Endothelial cell of coronary artery (primary cell): ENCODE measurements at places on chromosomes 7 and 10. TPM values are rescaled to one million over a fixed set of nuclear protein-coding genes. Genes with fewer than 3 reads are reported as not detected.

The VPS41 gene
- 38.4 and 49.0 TPM in 2 replicates for total RNA-seq

The ADARB2 gene
- 0.18 TPM in 1 of 2 replicates, not detected in the other for total RNA-seq

The DIP2C gene
- 5.0 and 7.2 TPM in 2 replicates for total RNA-seq

The MSS51 gene
- total RNA-seq: 0.54 and 1.2 TPM in 2 replicates

The CDK1 gene
- 19.0 and 40.9 TPM in 2 replicates for total RNA-seq

The CHAT gene
- not detected in 2 replicates for total RNA-seq

The PRF1 gene
- total RNA-seq: not detected in 2 replicates

The OR6B1 gene
- total RNA-seq: 0.09 TPM in 1 of 2 replicates, not detected in the other

The PDE1C gene
- total RNA-seq: 0.38 and 0.54 TPM in 2 replicates

The OR13A1 gene
- not detected in 2 replicates for total RNA-seq

The CPVL gene
- total RNA-seq: not detected in 2 replicates

The ZNF804B gene
- total RNA-seq: under 0.01 TPM in 1 of 2 replicates, not detected in the other

The CRPPA gene
- 0.85 and 0.99 TPM in 2 replicates for total RNA-seq

The MNX1 gene
- not detected in 2 replicates for total RNA-seq

The PDGFA gene
- total RNA-seq: 76.9 and 90.8 TPM in 2 replicates

The GNGT1 gene
- not detected in 2 replicates for total RNA-seq

The FAM131B gene
- 0.66 and 1.4 TPM in 2 replicates for total RNA-seq

The AKR1E2 gene
- total RNA-seq: 7.1 and 16.5 TPM in 2 replicates

The CDH23 gene
- total RNA-seq: under 0.01 TPM in 2 replicates

The FGL2 gene
- 0.27 and 3.1 TPM in 2 replicates for total RNA-seq

The SEMA4G gene
- 0.63 and 0.94 TPM in 2 replicates for total RNA-seq

The PHYHIPL gene
- not detected in 2 replicates for total RNA-seq

The TMEM26 gene
- total RNA-seq: under 0.01 and 0.09 TPM in 2 replicates

The THNSL1 gene
- total RNA-seq: 2.9 and 3.3 TPM in 2 replicates

The CLDN4 gene
- total RNA-seq: under 0.01 TPM in 1 of 2 replicates, not detected in the other

The RFC2 gene
- 16.2 and 31.4 TPM in 2 replicates for total RNA-seq

The CRYGN gene
- total RNA-seq: not detected in 2 replicates

The MGAM2 gene
- total RNA-seq: under 0.01 TPM in 1 of 2 replicates, not detected in the other

The NUPR2 gene
- total RNA-seq: not detected in 2 replicates

The GIMAP6 gene
- 73.6 and 150 TPM in 2 replicates for total RNA-seq

The POM121L12 gene
- not detected in 2 replicates for total RNA-seq

The BMPR1A gene
- 6.3 and 10.7 TPM in 2 replicates for total RNA-seq

The DRGX gene
- total RNA-seq: not detected in 2 replicates

The DLX5 gene
- total RNA-seq: not detected in 2 replicates

The WNT8B gene
- not detected in 2 replicates for total RNA-seq

The CYP3A7 gene
- not detected in 2 replicates for total RNA-seq

The IKZF1 gene
- total RNA-seq: not detected in 2 replicates

The ORC5 gene
- 18.3 and 22.4 TPM in 2 replicates for total RNA-seq

The HILPDA gene
- total RNA-seq: 11.1 and 17.1 TPM in 2 replicates

The SEPHS1 gene
- 28.2 and 37.0 TPM in 2 replicates for total RNA-seq

The NUTM2B gene
- total RNA-seq: 0.09 TPM in 2 replicates

The FAM20C gene
- total RNA-seq: 10.8 and 19.8 TPM in 2 replicates

The KCNIP2 gene
- 0.27 and 0.75 TPM in 2 replicates for total RNA-seq

The CABCOCO1 gene
- total RNA-seq: 0.18 TPM in 1 of 2 replicates, not detected in the other

The SLC35G1 gene
- total RNA-seq: 2.5 and 2.7 TPM in 2 replicates

The PDZD7 gene
- total RNA-seq: 0.27 and 0.85 TPM in 2 replicates

The FBXL13 gene
- total RNA-seq: 1.2 and 29.6 TPM in 2 replicates

The AEBP1 gene
- 3.3 and 11.5 TPM in 2 replicates for total RNA-seq

The PPP1R9A gene
- total RNA-seq: 1.3 and 2.6 TPM in 2 replicates

The ZNF239 gene
- 0.99 and 2.9 TPM in 2 replicates for total RNA-seq

The CNNM1 gene
- under 0.01 TPM in 1 of 2 replicates, not detected in the other for total RNA-seq

The NUTM2A gene
- 0.19 and 0.27 TPM in 2 replicates for total RNA-seq

The COBL gene
- total RNA-seq: under 0.01 TPM in 1 of 2 replicates, not detected in the other

The TACR2 gene
- 0.09 TPM in 2 replicates for total RNA-seq

The SMKR1 gene
- 0.28 and 0.54 TPM in 2 replicates for total RNA-seq

The SLC13A1 gene
- total RNA-seq: not detected in 2 replicates

The SPRN gene
- under 0.01 TPM in 2 replicates for total RNA-seq

The PAPOLB gene
- total RNA-seq: under 0.01 and 0.09 TPM in 2 replicates

The RSBN1L gene
- total RNA-seq: 13.8 and 16.2 TPM in 2 replicates
